Activated CD4-positive, alpha-beta T cell treated with anti-CD3 and anti-CD28 coated beads, Interleukin-2, amount 10 ng/mL, durations not matched to agents 7 days and 5 days (primary cell): ENCODE measurements at places on chromosomes 4 and X.
A peak's percentile ranks its signal among the peaks of the same experiment; 100 is the strongest.

DNA sequence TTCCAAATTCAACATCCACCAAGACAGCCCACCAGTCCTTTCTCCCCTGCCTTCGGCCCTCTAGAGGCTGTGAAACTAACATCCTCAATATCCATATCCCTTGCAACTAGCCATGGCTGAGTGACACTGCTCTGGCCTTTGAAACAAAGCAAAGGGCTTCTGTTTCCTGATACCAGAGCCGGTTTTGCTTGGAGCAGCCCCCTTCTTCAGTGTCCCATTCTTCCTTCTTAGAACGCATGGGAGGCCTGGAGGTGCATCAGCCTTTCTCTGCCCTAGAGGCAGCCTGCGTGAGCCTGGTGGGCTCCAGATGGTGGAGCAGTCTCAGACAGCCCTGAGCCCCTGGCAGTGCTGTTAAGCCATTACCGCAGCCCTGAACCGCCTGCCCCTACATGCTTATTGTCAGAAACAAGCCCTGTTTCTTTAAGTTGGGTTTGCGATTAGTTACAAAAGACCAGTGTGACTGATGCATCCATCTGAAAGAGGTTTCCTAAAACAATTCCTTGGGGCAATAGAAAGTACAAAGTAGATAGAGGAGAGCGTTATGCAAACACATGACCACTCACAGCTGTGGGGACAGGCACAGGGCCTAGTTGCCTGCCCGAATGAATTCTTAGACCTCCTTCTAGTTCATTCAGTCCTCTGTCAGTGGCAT, 74.1 kb downstream of the EVC start:
- DNase-seq: no peak

GRCh38 chrX:3938587-3938986, 225.1 kb upstream of the PRKX start:
- no peak for DNase-seq

GRCh38 chr4:173264245-173264644, 69.9 kb downstream of the HMGB2 start:
- no peak for DNase-seq

GRCh38 chr4:90207887-90208454, 80.8 kb downstream of the CCSER1 start:
- no peak for DNase-seq

DNA sequence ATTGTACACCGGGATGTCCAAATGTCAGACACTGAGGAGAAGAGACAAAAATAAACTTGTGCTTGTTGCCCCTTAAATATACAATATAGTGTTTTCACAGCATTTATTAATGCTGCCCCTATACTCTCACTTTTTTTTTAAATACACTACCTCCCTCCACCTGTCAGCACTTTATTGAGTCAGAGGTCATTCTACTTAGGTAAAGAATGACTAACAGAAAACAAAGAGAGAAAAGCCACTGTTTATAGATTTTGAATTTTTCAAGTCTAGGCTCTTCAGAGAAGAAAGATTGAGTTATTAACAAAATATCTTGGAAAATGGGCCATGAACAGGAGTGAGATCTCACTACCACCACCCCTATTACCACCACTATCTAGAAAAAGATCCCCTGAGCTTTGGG, 58.1 kb downstream of the NIPAL1 start:
- DNase-seq: no peak

DNA sequence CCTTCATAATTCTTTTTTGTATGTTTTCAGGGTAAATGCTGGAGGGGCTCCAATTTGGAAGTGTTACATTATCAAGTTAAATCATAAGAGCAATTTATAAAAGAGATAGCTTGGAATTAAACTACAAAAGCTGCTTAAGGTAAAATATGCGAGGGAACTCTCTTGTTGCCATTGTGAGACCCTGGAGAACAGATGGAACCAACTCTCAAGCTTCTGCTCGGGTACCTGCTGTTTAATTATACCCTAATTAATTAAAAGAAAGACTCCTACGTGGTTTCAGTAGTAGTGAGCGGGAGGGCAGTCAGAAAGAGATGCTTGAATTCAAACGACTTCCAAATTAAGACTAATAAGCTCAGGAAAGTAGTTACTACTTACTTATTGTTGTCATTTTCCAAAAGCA, 313.1 kb upstream of the TACR3 start:
- no peak for DNase-seq

- no peak for DNase-seq
These were observed 671.9 kb downstream of the TRIML1 start for GRCh38 chr4:188811121-188811520.

GRCh38 chr4:107600983-107601382, 119.1 kb downstream of the PAPSS1 start:
- DNase-seq: no peak

DNA sequence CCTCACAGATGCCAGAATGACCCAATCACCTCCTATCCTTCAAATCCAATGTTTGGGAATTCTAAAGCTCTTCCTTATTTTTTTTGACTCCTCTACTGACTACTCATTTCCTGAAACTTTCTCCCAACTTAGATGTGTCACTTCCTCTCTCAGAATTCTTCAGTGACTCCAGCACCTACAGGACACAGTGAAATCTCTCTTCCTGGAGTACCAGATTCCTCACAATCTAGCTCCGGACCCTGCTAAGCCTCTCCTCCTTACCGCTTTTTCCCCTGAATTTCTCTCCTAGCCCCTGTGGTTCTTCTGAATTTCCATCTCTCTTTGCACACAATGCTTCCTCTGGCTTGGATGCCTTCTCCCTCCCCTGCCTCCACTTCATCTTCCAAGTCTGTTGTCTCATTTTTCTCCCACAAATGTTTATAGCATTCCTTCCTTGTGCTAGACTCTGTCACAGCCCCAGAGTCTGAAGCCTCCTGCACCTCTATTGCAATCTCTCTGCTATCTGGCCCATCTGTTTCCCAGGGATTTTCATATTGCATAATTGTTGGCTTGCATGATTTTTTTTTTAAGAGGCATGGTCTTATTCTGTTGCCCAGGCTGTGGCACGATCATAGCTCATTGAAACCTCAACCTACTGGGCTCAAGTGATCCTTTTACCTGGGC, 80.1 kb downstream of the ANAPC4 start:
- no peak for DNase-seq

- DNase-seq: peak; percentile 37
These were observed 66.0 kb upstream of the GEMIN8 start for GRCh38 chrX:14095702-14096101.

DNA sequence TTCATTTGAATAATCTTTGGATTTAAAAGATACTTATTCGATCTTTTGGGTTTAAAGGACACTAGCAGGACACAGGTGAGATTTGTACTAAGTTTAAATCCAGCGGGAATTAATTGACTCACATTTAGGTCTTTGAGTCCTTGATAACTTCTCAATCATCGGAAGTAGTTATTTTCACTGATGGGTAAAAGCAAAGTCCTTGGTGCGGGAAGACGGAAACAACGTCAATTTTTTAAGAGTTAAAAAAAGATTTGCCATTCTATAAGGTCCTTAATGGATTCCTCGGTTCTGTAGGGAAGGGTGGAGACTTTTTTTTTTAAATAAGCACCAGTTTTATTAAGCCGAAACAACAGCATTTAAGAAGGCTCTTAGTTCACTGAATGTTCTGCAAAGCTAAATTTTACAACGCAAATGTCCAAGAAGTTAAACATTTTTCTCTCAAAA, 2.9 kb downstream of the TMSB4X start:
- no peak for DNase-seq

- DNase-seq: no peak
These were observed 205.9 kb downstream of the SOWAHB start for GRCh38 chr4:76691807-76692582.

GRCh38 chr4:184514121-184514988, 40.0 kb upstream of the IRF2 start:
- peak; percentile 40 for DNase-seq

DNA sequence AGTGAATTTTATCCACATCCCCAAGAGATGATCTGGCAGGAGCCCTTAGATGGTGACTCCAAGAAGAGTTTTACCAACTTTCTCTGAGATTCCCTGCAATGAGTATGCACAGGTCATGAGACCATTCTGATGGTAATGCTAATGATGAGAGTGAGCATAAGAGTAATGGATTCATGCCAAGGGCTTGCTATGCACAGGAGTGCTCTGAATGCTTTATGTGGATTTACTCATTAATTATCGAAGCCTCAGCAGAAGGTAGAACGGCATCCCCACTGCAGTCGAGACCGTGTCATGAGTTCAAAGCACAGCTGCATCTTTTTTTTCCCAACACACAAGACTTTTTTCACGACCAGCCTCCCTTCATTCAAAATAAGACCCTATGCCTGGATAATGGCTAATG, 355.0 kb downstream of the RAB28 start:
- DNase-seq: no peak

DNA sequence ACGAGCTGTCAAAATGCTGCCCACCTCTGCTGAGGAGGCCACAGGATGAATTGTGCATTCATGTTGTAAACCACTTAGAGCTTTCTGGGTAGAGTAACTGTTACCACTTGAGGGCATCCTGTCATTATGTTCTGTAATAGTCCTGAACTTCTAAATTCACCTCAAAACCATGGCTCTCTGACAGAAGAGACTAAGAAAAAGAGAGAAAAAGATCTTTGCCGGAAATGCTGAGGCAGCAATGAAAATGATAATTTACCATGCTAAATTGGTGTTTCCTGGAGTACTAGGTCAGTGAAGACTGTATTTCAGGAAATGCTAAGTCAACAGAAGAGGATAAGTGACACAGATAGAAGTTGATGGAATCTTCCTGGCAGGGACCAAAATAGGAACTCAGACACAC, 942.3 kb upstream of the SLIT2 start:
- no peak for DNase-seq

DNA sequence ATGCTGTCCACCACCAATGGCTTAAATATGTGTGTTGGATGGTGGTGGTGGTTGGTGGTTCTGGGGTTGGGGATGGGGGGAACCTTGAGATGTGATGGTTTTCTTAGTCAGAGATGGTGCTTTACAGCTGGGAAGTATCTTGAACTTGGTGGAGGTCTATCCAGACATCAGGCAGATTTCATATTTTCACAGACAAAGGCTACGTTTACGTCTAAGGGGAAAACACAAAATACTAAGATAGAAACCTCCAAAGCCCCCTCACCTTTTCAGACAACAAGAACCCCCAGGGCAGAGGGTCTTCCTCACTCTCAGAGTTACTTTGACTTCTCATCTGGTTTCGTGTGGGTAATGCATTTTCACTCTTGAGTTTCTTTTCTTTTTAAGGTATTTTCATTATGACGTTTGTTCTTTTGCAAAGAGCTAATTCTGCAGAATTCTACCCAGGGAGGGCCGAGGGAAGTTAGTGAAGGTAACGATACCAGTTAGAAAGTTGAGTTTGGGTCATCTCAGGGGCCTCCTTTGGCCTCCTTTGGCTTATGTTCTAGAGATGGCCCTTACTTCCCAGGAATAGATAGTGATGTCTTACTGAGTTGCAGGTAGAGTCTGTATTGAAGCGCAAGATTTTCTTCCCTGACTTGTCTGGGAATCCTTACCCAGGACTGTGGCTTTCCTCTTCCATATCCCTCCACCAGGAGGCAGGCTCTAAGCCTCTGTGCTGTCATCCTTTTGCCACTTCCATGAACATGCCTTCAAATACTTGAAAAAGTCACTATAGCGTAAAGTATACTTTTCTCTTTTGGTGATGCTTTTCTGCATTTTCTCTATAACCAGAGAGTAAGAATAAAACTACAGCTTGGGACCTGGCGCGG, 31.9 kb downstream of the RHOH start:
- DNase-seq: no peak

DNA sequence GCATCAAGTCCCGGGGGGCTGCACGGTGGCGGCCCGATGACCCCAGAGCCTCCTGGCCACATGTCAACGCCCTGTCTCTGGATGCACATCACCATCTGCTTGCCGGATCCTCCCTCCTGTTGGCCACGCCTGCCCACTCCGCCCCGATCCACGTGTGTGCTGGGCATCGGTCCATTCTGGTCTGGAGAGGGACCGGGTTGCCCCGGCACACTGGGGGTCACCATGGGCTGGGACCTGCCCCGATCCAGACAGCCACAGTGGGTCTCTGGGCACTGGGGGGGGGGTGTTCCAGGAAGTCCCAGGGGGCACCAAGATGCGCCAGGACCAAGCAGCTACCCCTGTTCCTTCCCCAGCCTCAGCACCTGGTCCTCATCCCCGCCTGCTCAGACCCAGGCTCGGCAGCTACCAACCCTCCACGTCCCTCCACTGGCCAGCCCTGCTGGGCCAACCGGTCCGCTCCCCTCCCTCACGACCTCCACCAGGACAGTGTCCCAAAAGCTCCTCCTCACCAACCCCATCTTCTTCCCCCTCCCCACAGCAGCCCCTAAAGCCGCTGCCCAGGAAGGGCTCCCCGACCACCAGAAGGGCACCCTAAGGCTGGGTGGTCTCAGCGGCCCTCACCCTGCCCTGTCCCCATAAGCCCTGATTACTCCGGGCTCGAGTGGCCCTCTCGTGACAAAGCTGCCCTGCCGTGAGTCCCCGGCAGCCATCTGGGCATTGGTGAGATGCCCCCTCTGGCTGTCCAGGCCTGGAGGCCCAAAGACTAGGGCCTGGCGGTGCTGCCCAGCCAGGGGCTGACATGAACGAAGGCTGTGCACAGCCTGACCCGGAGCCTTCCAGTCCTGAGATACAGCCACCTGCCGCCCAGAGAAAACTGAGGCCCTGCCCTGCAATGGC, 4.6 kb downstream of the CTBP1 start:
- no peak for DNase-seq

DNA sequence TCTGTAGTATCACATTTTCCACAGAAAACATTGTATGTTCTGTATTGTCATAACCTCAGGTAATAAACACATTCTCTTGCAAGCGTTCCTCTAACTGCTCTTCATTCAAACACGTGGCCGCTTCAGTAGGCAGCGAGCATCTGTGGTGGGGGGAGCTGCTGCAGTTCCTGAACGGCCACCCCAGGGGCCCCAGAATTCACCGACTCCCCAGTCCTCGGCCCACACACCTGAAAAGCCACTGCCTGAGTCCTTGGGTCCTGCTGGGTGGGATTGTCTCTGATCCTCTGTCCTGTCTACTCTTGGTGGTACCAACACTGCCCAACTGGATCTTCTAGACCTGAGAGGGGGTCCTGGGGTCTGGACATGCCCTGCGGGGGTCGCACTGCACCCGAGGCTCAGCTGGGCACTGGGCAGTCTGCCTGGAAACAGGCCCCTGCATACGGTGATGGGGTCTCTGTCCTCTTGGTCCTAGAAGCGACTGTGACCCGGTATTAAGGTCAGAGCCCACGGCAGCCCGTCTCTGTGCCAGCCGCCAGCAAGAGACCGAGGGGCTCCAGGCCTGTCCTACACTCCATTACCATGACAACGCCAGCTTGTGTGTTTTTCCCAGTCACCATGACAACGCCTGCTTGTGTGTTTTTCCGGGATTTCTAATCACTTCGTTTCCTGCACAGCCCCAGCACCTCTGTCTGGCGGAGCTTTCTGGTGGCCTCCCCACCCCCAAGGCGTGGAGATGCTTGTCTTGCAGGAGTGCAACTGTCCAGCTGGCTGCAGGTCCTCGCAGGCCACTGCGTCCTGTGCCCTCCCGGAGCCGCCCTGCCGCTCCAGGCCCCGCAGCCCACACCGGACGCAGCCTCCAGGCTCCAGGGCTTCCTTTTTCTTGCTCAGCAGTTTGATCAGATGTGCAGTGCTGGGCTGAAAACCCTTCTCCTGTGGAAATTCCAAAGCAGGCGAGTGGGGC, 16.0 kb downstream of the CTBP1 start:
- no peak for DNase-seq
